ENCODE measurements at places on chromosomes 12 and 14.

GRCh38 chr14:68729556-68729955, 63.3 kb downstream of the ZFP36L1 start:
- no peak for DNase-seq

DNA sequence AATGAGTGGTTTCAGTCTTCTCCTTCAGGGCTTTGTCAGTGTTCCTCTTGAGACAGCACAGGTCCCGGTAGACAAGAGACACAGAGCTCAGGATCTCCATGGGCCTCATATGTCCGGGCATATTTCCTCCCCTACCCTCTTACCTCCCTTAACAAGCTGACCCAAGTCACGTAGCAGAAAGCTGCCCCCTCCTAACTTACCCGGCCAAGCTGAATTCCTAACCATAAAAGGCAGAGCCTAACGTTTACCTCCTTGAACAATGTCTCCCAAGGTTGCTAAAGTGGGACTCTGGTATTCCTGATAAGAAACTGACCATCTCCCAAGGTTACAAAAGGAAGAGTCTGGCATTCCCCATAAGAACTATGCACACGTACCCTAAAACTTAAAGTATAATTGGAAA, 182.2 kb upstream of the USP15 start:
- no peak for DNase-seq

DNA sequence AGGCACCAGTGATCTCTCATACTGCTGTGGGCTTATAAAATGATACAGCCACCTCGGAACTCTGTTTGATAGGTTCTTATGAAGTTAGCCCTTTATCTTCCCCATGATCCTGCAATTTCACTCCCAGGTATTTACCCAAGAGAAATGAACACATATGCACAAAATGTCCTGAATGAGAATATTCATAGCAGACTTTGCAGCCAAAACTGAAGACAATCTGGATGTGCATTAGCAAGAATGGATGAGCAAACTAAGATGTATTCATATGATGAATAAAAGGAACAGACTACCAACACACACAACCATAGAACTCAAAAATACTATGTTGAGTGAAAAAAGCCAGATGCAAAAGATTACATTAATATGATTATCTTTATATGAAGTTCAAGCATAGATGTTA, 66.7 kb downstream of the KCNA5 start:
- no peak for DNase-seq

- no peak for DNase-seq
Observed at GRCh38 chr12:50621399-50622300, 116.9 kb downstream of the DIP2B start.

DNA sequence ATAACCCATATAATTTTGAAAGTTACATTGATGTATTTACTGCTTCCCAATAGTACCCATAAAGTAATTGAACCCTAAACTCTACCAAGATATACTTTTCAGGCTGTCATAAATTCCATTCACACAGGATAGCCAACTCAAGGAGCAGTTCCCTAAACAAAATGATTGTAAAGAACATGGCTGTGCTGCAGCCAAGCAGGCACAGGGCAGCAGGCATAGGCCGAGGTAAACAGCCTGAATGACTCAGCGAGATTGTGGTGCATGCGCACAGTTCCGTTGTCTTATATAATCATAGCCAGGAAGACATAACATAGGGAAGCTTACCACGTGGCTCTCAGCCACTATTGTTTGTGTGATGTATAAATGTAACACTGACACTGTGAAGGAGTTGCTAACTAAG, 344.9 kb downstream of the FSCB start:
- no peak for DNase-seq

DNA sequence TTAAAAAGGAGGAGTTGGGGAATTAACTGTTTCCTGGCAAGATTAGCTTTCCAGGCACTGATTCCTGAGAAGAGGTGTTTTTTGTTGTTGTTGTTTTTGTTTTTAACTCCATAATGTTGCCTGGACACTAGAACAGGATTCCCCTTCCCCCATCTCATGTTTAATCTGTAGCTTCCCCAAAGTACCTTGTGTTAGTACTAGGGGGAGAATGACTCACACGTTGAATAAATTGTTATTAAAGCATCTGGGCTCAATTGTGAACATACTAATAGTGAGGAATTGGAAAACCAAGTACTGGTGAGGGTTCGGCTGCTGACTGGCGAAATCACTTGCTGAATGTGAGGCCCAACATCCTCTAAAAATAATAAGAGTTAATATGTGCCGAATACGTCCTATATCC, 1.3 kb upstream of the GNG2 start:
- no peak for DNase-seq

- DNase-seq: no peak
Observed at GRCh38 chr14:30468354-30468753, 90.6 kb upstream of the G2E3 start.

- DNase-seq: no peak
Observed at GRCh38 chr12:124445121-124445718, 122.2 kb downstream of the NCOR2 start.

GRCh38 chr12:62683776-62684569, 217.3 kb downstream of the MON2 start:
- DNase-seq: no peak

DNA sequence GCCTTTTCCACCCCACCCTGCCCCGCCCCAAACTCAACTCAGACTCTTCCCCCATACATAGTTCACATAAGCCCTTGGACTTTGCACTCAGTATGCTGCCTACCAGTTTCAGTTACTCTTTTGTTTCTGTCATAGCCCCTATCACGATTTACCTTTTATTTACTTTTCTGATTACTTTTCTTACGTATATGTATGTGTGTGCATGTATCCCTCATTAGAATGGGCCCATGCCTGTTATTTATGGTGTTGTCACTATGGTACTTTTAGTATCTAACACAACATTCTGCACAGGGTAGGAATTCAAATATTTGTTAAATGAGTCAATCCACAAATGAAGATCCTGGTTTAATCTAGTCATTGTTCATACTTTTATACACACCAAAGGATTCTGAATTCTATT, 16.5 kb upstream of the LUM start:
- DNase-seq: no peak

DNA sequence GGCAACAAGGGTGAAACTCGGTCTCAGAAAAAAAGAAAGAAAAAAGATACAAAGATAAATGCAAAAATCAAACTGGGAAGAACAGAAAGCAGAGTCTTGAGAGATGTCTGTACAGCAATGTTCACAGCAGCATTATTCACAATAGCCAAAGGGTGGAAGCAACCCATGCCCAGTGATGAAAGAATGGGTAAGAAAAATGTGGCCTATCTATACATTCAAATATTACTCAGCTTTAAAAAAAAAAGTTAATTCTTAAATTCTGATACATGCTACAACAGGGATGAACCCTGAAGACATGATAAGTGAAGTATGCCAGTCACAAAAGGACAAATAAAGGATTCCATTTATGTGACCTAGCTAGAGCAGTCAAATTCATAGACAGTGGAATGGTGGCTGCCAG, 33.7 kb downstream of the SPPL3 start:
- no peak for DNase-seq

- DNase-seq: no peak
Observed at GRCh38 chr14:91987192-91987591, 39.7 kb upstream of the FBLN5 start.

DNA sequence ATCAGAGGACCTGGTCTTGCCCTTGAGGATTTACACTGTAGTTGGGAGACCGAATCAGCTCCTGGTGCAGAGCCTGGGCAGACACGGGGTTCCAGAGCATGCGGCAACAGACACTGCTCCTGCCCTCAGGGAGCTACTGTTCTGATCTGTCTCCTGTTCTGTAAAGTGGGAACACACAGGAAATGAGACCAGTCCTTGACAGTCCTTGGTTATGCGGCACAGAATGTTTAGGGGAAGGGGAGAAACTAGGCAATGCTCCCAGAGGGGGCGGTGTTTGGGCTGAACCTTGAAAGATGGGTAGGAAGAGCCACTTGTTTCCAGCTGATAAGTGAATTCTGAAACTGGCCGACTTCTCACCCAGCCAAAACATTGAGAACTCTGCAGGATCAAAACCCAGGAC, 132.4 kb downstream of the ZFP36L1 start:
- DNase-seq: no peak

- no peak for DNase-seq
Observed at GRCh38 chr12:130994821-130995375, 41.2 kb downstream of the ADGRD1 start.

DNA sequence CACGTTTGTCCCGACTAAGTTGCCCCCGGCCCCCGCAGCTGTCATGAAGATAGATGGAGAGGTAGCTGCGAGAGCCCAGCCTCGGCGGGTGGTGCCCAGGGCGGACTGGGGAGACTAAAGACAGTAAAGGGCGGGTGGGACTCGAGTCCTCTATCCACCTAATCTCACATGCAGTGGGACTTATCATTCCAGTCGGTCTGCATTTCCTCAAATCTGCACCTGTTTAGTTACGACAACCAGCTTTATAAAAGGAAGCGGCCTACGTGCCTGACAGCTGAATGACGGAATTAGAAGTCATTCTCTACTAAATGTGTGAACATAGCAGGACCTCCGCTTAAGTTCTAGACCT, 109.8 kb upstream of the EGLN3 start:
- DNase-seq: no peak

DNA sequence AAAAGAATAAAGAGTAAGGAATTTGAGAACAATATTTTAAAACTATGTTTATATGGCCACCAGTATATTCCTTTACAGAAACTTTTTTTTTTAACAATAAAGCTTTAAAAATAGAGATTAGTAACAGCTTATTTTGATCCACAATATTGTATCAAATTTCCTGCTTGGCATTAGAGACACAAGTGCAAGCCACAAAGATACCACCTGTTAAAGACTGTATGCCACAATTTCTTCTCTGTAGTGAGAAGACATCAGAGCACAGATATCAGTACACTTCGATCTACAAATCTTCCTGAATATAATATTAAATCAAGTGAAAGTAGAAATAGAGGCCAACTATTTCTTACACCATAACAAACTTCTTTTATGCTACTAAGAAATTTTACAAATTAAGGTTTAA, 68.0 kb downstream of the GALNT4 start:
- DNase-seq: no peak

- DNase-seq: no peak
Observed at GRCh38 chr14:72045271-72045670, 113.0 kb downstream of the RGS6 start.

DNA sequence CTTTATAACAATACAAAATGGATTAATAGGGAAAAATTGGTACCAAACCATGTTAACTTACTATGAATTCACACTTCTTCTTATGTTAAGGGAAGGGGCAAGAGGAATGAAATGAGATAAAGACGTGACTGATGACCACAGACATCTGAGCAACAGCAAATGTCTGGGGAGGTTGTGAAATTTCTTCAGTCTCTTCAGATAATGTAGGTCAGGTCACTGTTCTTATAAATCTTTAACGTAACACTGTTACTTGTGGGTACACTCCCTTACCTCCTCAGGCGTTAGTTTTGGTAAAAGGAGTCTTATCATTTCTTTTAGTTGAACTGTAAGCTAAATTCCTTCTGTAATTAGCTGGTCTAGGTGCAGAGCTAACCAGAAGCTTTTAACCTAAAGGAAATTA, 405.0 kb upstream of the LRFN5 start:
- no peak for DNase-seq

GRCh38 chr14:91310606-91311283, 66.2 kb upstream of the GPR68 start:
- no peak for DNase-seq

GRCh38 chr14:93183596-93184317, 940 bp downstream of the MOAP1 start:
- DNase-seq: no peak

GRCh38 chr12:33529810-33530209, 90.2 kb upstream of the SYT10 start:
- no peak for DNase-seq

GRCh38 chr12:46361667-46362034, 10.9 kb downstream of the SLC38A2 start:
- DNase-seq: no peak

DNA sequence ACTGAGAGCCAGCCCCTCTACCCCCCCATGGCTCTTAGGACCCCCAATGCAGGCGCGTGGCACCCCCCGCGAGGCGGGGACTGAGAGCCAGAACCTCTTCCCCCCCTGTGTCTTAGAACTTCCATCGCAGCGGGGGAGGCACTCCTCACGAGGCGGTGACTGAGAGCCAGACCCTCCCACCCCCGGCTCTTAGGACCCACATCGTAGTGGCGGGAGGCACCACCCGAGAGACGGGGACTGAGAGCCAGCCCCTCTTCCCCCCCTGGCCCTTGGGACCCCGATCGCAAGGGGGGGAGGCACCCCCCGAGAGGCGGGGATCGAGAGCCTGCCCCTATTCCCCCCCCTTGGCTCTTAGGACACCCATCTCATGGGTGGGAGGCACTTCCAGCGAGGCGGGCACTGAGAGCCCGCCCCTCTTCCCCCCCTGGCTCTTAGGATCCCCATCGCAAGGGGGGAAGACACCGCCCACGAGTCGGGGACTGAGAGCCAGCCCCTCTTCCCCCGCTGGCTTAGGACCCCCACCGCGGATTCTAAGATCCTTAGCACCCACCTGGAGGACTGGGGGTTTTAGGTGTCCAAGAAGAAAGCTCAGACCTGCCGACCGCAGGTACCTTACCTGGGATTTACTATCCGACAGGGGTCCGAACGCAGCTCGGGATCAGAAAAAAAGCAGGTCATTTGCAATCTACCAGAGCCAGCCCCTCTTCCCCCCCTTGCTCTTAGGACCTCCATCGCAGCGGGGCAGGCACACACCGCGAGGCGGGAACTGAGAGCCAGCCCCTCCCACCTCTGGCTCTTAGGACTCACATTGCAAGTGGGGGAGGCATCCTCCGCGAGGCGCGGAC, 44.9 kb downstream of the DDX11 start:
- DNase-seq: no peak

GRCh38 chr14:66395300-66395699, 90.9 kb upstream of the CCDC196 start:
- DNase-seq: no peak
